ENCODE measurements at places on chromosomes 1 and 21. TPM values are rescaled to one million over a fixed set of nuclear protein-coding genes. Genes with fewer than 3 reads are reported as not detected.

Gene SPOCD1
- 0.54 TPM for total RNA-seq

Gene ANGPTL3
- total RNA-seq = not detected

Gene SNX7
- 37.4 TPM for total RNA-seq

Gene HFM1
- total RNA-seq = 0.39 TPM

DNA sequence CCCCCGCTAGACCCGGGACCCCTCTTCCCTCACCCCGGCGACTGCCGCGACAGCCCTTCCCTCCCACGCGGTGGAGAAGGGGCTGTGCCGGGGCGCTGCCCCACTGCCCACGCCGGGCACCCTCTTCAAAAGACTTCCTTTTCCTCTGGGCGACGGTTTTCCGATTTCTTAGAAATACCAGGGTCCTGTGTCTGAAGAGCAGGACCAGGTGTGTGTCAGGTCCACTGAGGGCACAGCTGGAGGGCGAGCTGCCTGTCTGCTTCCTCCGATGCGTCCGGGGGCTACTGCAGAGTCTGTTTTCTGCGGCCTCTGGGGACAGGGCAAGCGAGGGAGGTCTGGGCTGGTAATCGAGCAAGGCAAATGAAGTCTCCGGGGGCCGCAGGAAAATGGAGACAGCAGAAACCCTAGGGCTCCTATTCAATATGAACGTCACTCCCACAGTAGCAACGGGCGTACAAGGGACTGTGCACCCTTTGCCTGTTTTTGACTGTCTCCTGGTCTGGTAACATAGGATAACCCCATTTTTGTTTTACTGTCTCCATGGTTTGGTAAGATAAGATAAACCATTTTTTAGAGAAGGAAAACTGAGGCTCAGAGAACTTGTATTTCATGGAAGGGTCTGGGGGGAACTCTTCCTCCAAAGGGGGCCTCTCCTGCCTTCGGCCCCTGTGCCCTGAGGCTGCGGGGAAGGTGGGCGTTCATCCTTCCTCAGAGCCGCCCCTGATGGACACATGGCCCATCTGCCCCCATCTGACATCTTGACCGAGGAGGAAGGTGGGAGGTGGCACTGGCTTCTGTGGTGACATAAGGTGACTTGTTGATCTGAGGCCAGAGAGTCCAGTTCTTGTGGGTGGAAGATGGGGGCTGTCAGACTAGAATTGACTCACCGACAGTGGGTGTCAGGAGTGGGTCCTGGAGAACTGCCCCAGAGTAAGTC is 970 bp downstream of the TNFRSF1B start:
- no peaks in the 10 kb centered on the region for H3K36me3 ChIP-seq
- 0 out of 2 replicates have a peak overlapping the region, but pooled peaks have one; percentile 44 for H3K27ac ChIP-seq
- no peaks in the 10 kb centered on the region for H3K27me3 ChIP-seq
- no peak for DNase-seq

DNA sequence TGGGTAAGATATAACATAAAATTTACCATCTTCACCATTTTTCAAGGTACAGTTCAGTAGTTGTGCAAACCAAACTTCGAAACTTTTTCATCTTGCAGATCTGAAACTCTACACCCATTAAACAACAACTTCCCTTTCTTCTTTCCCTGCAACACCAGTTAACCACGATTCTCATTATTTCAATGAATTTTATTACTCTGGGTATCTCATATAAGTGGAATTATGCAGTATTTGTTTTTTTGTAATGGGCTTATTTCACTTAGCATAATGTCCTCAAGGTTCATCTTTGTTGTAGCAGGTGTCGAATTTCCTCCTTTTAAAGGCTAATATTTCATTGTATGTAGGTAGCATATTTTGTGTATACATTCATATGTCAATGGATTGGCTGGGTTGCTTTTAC is 146.1 kb downstream of the SPATA46 start:
- peak overlapping the region; percentile 80 for H3K27ac ChIP-seq
- no peaks in the 10 kb centered on the region for H3K36me3 ChIP-seq
- H3K4me3 ChIP-seq = no peak overlapping the region
- no peaks in the 10 kb centered on the region for H3K27me3 ChIP-seq

GRCh38 chr1:92795166-92795565 is 10.3 kb upstream of the EVI5 start:
- H3K4me1 ChIP-seq = no peaks in the 10 kb centered on the region
- no peak overlapping the region for H3K27ac ChIP-seq
- no peaks in the 10 kb centered on the region for H3K27me3 ChIP-seq
- H3K36me3 ChIP-seq = no peaks in the 10 kb centered on the region

DNA sequence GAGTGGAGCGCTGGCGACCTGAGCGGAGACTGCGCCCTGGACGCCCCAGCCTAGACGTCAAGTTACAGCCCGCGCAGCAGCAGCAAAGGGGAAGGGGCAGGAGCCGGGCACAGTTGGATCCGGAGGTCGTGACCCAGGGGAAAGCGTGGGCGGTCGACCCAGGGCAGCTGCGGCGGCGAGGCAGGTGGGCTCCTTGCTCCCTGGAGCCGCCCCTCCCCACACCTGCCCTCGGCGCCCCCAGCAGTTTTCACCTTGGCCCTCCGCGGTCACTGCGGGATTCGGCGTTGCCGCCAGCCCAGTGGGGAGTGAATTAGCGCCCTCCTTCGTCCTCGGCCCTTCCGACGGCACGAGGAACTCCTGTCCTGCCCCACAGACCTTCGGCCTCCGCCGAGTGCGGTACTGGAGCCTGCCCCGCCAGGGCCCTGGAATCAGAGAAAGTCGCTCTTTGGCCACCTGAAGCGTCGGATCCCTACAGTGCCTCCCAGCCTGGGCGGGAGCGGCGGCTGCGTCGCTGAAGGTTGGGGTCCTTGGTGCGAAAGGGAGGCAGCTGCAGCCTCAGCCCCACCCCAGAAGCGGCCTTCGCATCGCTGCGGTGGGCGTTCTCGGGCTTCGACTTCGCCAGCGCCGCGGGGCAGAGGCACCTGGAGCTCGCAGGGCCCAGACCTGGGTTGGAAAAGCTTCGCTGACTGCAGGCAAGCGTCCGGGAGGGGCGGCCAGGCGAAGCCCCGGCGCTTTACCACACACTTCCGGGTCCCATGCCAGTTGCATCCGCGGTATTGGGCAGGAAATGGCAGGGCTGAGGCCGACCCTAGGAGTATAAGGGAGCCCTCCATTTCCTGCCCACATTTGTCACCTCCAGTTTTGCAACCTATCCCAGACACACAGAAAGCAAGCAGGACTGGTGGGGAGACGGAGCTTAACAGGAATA is 4.2 kb downstream of the TFAP2E start:
- H3K27me3 ChIP-seq = no peaks in the 10 kb centered on the region
- H3K27ac ChIP-seq = no peak overlapping the region
- H3K4me3 ChIP-seq = no peak overlapping the region
- DNase-seq = no peak

DNA sequence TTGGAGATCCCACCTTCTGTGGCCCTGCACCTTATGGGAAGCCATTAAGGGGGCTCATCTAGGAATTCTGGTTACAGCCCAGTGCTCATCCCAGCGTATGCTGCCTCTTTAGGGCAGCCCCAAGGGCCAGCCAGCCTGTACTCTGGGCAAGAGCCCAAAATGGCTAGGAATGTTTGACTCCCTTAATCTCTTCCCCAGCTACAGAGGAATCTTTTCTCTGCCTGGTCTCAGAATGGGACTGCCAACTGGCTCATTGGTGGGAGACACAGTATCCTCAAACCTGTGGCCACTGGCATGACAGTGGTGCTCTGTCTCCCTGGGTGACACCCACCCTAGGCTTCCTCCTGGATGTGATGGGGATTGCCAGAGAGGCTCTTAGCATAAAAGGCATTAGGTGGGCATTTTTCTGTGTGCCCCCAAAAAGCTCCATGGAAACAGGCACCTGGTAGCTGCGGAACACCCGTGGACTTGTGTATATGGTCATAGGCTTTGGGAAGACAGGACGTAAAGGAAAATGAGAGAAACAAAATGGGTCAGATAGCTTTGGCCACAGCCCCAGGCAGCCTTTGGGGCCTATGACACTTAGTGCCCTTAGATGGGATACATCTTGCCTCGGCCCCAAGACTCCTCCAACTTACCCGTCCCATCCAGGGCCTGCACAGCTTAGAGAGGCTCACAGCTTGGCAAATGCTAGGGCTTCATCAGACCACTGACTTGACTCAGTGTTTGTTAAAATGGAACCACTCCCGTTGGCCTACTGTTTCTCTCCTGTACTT is 6.9 kb downstream of the TMEM81 start:
- H3K27me3 ChIP-seq = no peaks in the 10 kb centered on the region
- no peaks in the 10 kb centered on the region for H3K36me3 ChIP-seq
- no peak for DNase-seq
- no peak overlapping the region for H3K27ac ChIP-seq

GRCh38 chr21:45045481-45045880 is 28.9 kb upstream of the ADARB1 start:
- H3K36me3 ChIP-seq = no peaks in the 10 kb centered on the region
- H3K27me3 ChIP-seq = no peaks in the 10 kb centered on the region
- H3K4me3 ChIP-seq = no peak overlapping the region
- no peak for DNase-seq

DNA sequence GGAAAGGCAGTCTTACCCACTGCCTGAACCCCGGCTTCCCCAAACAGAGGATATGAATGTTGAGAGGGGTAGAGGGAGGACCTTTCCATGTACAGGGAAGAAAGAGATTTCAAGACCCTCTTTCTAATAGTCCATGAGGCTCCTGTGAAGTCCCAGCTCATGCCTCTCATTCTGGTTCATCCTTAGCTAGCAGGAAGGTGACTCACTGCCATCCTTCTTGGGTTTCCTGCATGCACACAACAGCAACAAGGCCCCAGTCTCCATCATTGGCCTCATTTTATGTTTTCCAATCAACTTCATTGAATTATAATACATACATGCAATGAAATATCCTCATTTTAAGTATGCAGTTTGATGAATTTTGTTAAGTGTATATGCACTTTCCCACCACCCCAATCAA is 46.2 kb downstream of the SYT2 start:
- H3K27ac ChIP-seq = no peak overlapping the region
- no peaks in the 10 kb centered on the region for H3K36me3 ChIP-seq
- DNase-seq = no peak
- H3K4me1 ChIP-seq = no peaks in the 10 kb centered on the region
- H3K27me3 ChIP-seq = peaks cover 27% of the 10 kb centered on the region
- H3K4me3 ChIP-seq = no peak overlapping the region

DNA sequence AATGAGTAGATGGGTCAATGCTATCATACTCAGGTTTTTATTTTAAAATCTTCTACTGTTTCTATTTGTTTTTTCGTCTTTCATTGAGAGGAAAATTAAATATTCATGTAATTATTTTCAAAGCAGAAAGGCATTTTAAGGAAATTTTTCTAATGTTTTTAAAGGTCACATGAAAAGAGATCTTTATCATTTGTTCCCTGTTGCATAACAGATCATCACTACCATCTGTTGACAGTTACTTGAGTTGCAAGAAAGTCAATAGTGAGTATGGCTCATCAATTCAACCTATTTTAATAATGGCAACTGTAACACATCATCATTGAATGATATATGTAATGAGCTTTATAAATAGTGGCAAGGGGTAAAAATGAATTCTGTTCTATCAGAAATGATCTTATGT is 369.7 kb downstream of the DPYD start:
- no peaks in the 10 kb centered on the region for H3K4me1 ChIP-seq
- H3K27me3 ChIP-seq = no peaks in the 10 kb centered on the region
- DNase-seq = no peak
- H3K27ac ChIP-seq = no peak overlapping the region
- no peaks in the 10 kb centered on the region for H3K36me3 ChIP-seq

DNA sequence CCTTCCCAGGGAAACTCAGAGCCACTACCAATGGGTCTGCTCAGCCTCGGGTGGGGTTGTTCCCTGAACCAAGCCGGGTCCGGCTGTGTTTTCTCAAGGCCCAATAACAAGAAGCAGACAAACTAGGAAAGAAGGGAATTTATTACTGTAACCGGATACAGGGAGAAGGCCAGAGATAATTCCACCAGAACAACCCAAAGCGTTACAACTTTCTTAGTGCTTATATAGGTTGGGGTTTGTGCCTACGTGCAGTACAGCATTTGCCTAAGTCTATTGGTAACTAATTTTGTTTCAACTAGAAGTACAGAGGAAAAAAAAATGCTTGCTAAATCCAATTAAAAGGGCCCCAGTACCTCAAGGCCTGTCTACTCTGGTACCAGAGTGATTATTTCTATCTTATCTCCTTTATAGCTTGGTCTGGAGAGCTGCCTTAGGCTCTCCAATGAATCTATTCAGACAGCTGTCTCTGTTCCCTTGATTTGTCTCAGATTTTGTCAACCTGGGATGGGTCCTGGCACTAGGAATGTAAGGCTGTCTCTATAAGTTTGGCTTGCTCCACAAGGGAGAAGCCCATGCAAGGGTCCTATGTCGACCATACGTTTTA is 57.3 kb upstream of the CCDC190 start:
- H3K27me3 ChIP-seq = no peaks in the 10 kb centered on the region
- H3K4me1 ChIP-seq = no peaks in the 10 kb centered on the region
- no peaks in the 10 kb centered on the region for H3K36me3 ChIP-seq
- DNase-seq = no peak
- no peak overlapping the region for H3K4me3 ChIP-seq

- H3K36me3 ChIP-seq = no peaks in the 10 kb centered on the region
- no peak overlapping the region for H3K27ac ChIP-seq
- no peaks in the 10 kb centered on the region for H3K4me1 ChIP-seq
- H3K4me3 ChIP-seq = no peak overlapping the region
Observed at GRCh38 chr1:151157067-151157531, 650 bp downstream of the TNFAIP8L2 start.

- H3K4me1 ChIP-seq = no peaks in the 10 kb centered on the region
- DNase-seq = no peak
- no peak overlapping the region for H3K4me3 ChIP-seq
- H3K27me3 ChIP-seq = no peaks in the 10 kb centered on the region
- no peaks in the 10 kb centered on the region for H3K36me3 ChIP-seq
Observed at GRCh38 chr1:92168657-92169056, 49.1 kb upstream of the C1orf146 start.

DNA sequence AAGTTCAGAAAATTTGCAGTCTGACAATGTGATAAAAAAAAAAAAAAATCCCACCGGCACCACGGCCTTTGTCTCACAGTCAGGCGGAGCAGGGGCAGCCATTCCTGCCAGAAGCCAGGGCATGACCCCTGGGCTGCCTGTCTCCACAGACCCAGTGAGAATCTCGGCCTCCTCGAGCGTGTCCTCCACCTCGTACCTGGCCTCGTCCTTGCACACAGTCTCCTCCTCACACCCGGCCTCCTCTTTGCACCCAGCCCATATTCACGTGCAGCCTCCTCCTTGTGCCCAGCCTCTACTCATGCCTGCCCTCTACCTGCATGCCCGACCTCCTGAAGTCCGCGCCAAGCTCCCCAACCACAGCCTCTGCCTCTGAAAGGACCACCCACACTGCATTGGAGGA is 182.0 kb downstream of the AGBL4 start:
- H3K4me3 ChIP-seq = no peak overlapping the region
- no peaks in the 10 kb centered on the region for H3K4me1 ChIP-seq
- no peaks in the 10 kb centered on the region for H3K36me3 ChIP-seq
- H3K27ac ChIP-seq = no peak overlapping the region

GRCh38 chr1:92832537-92833114 is 786 bp downstream of the RPL5 start:
- peaks cover 39% of the 10 kb centered on the region for H3K36me3 ChIP-seq

GRCh38 chr21:38774152-38774551 is 31.6 kb upstream of the ETS2 start:
- no peaks in the 10 kb centered on the region for H3K36me3 ChIP-seq
- peaks cover 23% of the 10 kb centered on the region for H3K4me1 ChIP-seq
- H3K4me3 ChIP-seq = no peak overlapping the region
- no peak for DNase-seq
- H3K27me3 ChIP-seq = no peaks in the 10 kb centered on the region
